Activated CD8-positive, alpha-beta memory T cell treated with anti-CD3 and anti-CD28 coated beads for 4 hours (primary cell): ENCODE measurements at places on chromosomes 11 and 22.

GRCh38 chr22:27709919-27710675 lies 91.5 kb downstream of the MN1 start:
- no peak for DNase-seq

- DNase-seq = no peak
Measured at GRCh38 chr11:14873632-14874031, 18.4 kb downstream of the CYP2R1 start.

DNA sequence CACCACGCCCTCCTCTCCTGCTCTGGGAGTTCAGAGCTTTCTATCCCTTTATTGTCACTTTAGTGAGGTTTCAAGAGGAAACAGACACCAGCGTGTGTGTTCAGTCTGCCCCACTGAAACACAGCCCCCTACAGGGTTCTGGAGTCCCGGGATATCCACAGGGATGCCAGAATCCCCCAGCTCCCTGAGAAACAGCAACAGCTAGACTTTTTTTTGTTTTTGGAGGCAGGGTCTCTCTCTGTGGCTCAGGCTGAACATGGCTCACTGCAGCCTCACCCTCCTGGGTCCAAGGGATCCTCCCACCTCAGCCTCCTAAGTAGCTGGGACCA lies 10.4 kb downstream of the SULT4A1 start:
- DNase-seq = no peak

- no peak for DNase-seq
Measured at GRCh38 chr11:123494195-123495050, 64.4 kb downstream of the GRAMD1B start.

DNA sequence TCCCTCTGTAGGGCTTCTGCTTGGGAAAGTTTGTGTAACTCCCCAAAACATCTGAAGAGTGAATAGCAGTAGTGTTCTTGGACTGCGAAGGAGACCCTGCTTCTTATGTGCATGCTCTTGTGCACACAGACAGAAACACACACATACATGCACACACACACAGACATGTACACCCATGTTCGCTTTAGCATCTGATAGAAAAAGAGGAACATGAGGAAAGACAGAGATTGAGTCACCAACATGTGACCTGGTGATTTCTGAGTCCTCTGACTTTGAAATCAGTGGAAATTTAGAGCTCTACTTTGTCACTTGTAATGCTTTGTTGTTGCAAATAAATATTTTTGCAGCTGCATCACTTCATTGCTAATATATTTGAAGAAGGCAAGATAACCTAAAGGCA lies 23.8 kb downstream of the CD44 start:
- no peak for DNase-seq

GRCh38 chr11:102252339-102252891 lies 64.9 kb upstream of the BIRC3 start:
- no peak for DNase-seq

DNA sequence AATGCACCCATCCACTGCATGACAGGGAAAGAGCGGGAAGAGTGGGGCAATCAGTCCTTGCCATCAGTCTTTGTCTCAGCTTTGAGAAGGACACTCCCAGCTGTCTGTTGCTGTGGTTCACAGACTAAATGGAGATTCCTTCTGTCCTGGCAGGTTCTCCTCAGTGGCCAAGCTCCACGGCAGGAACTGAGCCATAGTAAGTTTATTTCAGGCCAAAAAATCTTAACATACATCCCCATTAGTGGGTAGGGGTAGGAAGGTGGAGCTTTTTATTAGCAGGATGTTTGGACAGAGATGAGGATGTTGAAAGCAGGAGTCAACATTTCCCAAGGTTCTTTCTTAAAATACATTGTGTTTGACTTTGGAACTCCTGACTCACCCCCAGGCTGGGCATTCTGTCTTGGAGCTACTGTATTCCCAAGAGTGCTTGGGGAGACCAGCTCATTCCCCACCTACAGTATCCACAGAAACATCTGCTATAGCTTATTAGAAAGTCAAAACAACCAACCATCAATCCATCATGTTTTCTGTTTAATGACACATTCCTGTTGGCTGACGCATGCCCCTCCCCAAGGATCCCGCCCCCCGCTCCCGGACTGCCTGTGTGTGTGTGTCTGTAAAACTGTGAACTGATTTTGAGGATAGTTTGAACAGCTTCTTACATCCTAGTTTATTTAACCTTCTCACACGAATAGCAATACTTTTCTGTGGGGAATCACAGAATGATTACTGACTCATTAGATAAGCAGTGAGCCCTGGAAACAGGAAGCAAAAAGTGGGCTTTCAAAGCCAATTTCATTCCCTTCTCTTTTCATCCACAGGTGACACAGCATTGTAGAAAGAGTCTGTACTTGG lies 109.5 kb downstream of the CCDC81 start:
- DNase-seq = no peak

- no peak for DNase-seq
Measured at GRCh38 chr11:29300420-29300819, 716.4 kb downstream of the KCNA4 start.

GRCh38 chr11:63705526-63705925 lies 24.2 kb downstream of the RTN3 start:
- no peak for DNase-seq
